ENCODE measurements at places on chromosomes 3 and 15. TPM values are rescaled to one million over a fixed set of nuclear protein-coding genes. Genes with fewer than 3 reads are reported as not detected.

The ERICH6 gene
- total RNA-seq = 0.09 TPM

The CAMK2N2 gene
- not detected for total RNA-seq

The ALDH1L1 gene
- total RNA-seq = 0.09 TPM

The ACKR2 gene
- 12.5 TPM for total RNA-seq

The GAP43 gene
- not detected for total RNA-seq

The IL17RD gene
- total RNA-seq = 1.0 TPM

The IL12A gene
- total RNA-seq = 0.33 TPM

The ITIH4 gene
- 0.43 TPM for total RNA-seq

The GABRR3 gene
- not detected for total RNA-seq

The FBXW12 gene
- not detected for total RNA-seq

The RTP1 gene
- not detected for total RNA-seq

The ANKUB1 gene
- total RNA-seq = not detected

Measured in dermis lymphatic vessel endothelial cell (primary cell).